ENCODE measurements at places on chromosomes 16 and 17.
A peak's percentile ranks its signal among the peaks of the same experiment; 100 is the strongest.

DNA sequence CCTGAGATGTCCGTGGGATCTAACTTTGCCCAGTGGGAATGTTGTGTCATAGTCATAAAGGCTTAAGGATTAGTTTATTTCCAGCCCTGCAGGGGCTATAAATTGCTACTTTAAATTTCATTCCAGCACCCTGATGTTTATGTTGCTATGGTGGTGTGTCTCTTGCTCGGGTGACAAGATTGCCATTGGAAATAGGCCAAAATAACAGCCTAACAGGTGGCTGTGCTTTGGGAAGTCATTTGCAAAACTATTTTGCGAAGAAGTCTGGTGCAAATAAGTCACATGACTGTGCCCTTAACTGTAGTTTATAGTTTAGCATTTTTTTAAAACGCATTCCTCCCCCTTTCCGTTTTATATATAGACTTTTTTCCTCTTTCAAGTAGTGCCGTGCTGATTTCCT is 23.1 kb downstream of the PITPNC1 start:
- no peak for DNase-seq

GRCh38 chr16:66832190-66832589 is 1.4 kb upstream of the NAE1 start:
- DNase-seq: no peak

GRCh38 chr17:70855401-70856054 is 686.2 kb downstream of the KCNJ2 start:
- DNase-seq: no peak

- peak; percentile 53 for DNase-seq
These were observed 1.7 kb downstream of the KANSL1 start for GRCh38 chr17:46191322-46192188.

- no peak for DNase-seq
These were observed 868.3 kb downstream of the CDH11 start for GRCh38 chr16:64253525-64253924.

GRCh38 chr17:41959336-41960095 is 7.1 kb upstream of the CNP start:
- DNase-seq: no peak

DNA sequence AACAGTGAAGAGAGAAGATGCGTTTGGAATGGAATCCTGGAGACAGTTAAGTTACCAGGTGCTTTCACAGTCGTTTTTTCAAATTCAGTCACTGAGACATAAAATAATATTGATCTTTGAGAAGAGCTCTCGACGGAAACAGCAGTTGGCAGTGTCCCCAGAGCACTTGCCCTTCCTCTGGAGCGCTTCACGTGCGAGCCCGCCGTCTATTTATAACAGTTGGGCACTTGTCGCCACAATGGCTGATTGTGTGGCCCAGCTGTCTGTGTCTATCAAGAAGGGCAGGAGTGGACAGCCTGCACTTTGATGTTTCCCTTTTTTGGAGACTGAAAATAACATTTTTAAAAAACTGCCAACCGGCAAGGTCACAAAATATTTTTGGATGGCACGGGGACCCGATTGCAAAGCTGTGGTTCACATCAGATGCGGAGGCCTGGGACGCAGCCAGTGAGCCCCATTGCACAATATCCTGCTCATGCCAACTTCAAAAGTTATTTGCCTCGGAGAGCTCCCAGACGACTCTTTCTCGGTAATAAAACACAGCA is 62.9 kb downstream of the ADCY9 start:
- DNase-seq: no peak

DNA sequence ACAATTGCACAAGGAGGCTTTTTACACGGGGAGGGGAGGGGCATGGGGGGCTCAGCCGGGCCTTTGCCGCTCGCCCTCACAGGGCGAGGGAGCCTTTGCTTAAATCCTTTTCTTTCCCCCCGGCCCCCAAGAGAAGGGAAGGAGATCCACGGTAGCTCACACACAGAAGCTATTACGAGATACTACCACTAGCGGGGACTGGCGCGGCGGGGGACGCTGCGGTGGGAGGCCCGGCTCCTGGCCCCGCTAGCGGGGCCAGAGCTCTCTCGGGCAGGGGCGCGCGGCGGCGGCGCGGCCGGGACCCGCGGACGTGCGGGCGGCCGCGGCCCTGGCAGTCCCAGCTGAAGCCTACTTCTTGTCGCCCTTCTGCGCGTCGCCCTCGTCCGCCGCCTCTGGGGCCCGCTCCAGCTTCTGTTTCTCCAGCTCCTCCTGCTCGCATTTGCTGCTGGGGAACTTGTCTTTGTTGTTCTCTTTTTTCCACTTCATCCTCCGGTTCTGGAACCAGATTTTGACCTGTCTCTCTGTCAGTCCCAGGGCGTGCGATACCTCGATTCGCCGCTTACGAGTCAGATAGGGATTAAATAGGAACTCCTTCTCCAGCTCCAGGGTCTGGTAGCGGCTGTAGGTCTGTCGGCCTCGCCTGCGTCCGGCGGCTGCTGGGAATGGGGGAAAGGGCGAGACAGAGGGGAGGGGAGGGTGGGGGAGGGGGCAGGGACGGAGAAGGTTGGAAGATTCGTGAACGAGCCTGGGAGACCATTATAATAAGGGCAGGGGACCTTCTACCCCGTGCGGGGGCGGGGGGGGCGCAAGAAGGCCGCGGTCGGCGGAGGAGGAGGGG is 2.0 kb downstream of the HOXB8 start:
- peak; percentile 67 for DNase-seq

DNA sequence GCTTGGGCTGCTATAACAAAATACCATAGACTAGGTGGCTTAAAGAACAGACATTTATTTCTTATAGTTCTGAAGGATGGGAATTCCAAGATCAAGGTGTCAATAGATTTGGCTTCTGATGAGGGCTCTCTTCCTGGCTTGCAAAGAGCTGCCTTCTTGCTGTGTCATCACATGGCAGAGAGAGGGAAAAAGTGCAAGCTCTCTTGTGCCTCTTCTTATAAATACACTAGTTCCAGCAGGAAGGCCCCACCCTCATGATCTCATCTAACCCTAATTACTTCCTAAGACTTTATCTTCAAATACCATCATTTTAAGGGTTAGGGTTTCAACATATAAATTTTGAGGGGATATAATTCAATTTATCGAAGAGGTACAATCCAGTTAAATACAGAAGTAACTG is 30.6 kb downstream of the ABCA9 start:
- DNase-seq: no peak

- DNase-seq: no peak
These were observed 334.3 kb downstream of the C16orf95 start for GRCh38 chr16:86982912-86983311.

- no peak for DNase-seq
These were observed 76.6 kb downstream of the PLCG2 start for GRCh38 chr16:81855552-81856153.
